Glutamatergic neuron (in vitro differentiated cells): ENCODE measurements at places on chromosomes 7 and 10.

DNA sequence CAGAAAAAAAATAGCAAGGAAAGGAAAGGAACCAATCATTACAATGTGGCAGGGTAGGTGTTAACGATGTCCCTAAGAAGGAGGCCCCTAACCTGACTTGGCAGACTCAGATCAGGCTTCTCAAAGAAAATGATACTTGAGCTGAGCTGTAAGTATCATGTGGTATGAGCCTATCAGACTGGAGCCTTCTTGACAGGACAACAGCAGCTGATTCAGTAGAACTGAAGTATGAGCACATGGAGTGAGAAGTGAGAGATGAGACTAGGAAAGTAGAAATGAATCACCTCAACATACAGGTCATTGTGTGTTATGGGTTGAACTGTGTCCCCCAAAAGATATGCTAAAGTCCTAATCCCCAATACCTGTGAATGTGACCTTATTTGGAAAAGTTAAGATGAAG lies 66.3 kb downstream of the MTERF1 start:
- no peaks in the 10 kb centered on the region for H3K27me3 ChIP-seq
- no peak for DNase-seq
- no peak overlapping the region for H3K27ac ChIP-seq

GRCh38 chr7:6161463-6162330 lies 110.7 kb downstream of the CYTH3 start:
- H3K36me3 ChIP-seq: no peaks in the 10 kb centered on the region
- H3K27me3 ChIP-seq: peaks cover 9% of the 10 kb centered on the region
- no peak overlapping the region for H3K4me3 ChIP-seq
- no peak for DNase-seq
- H3K27ac ChIP-seq: no peak overlapping the region

DNA sequence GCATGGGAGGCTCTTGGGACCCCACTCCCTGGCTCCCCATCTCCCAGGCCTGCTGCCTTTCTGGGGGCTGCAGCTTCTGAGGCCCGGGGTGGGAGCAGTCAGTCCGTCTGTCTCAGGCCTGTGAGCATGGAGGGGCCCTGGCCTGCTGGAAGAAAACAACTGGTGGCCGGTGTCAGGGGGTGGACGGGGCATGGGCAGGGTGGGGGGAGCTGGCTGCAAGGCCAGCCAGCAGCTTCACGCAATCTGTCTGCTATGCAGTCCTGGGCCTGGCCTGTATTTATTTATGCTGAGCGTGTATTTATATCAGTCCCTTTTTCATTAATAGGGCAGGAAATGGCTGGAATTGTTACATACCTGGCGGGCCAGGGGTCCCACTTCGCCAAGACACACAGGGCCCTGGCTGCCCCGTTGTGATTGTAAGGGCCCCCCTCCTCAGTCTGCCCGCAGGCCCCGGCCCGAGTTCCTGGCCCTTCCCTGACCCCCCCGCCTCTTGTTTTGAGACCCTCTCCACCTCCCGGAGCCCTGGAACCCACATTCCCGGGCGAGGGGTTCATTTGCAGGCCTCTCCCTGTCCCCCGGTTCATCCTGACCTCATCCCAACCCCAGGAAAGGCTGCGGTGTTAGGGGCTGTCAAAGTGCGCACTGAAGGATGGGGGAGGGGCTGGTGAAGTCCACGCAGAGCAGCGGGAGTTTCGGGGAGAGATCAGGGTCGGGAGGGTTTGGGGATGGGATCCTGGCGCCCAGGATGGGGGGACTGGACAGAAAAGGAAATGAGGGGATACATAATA lies 8.2 kb downstream of the TMEM270 start:
- no peaks in the 10 kb centered on the region for H3K36me3 ChIP-seq
- no peak overlapping the region for H3K4me3 ChIP-seq
- H3K27me3 ChIP-seq: peaks cover 2% of the 10 kb centered on the region
- no peak overlapping the region for H3K27ac ChIP-seq
- peaks cover 6% of the 10 kb centered on the region for H3K4me1 ChIP-seq
- no peak for DNase-seq

GRCh38 chr10:5467207-5467535 lies 32.2 kb downstream of the CALML5 start:
- H3K4me1 ChIP-seq: peaks cover 25% of the 10 kb centered on the region
- no peaks in the 10 kb centered on the region for H3K27me3 ChIP-seq
- peaks cover 16% of the 10 kb centered on the region for H3K36me3 ChIP-seq
- no peak for DNase-seq
- H3K27ac ChIP-seq: peak overlapping the region; percentile 89

- no peak for DNase-seq
- H3K27me3 ChIP-seq: no peaks in the 10 kb centered on the region
- H3K27ac ChIP-seq: no peak overlapping the region
- H3K4me1 ChIP-seq: no peaks in the 10 kb centered on the region
- no peaks in the 10 kb centered on the region for H3K36me3 ChIP-seq
Measured at GRCh38 chr7:7439564-7439963, 96.1 kb downstream of the COL28A1 start.

DNA sequence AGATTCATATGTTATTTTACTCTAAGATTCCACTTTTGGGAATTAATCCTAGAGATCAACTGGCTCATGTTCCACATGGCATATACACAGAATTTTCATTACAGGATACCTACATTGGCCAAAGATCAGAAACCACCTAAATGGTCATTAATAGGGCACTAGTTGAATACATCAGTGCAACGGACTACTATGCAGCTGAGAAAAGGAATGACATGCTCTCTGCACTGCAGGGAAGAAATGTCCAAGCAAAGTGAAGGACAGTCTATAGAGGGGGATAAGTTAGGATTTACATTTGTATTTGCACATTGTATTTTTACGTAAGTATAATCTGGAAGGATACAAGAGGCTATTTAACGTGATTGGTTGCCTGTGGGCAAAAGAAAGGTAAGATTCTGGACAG lies 67.7 kb upstream of the PRLHR start:
- no peak overlapping the region for H3K27ac ChIP-seq
- no peaks in the 10 kb centered on the region for H3K4me1 ChIP-seq
- no peak overlapping the region for H3K4me3 ChIP-seq
- H3K27me3 ChIP-seq: peaks cover 5% of the 10 kb centered on the region

- DNase-seq: no peak
- H3K4me1 ChIP-seq: peaks cover 12% of the 10 kb centered on the region
- H3K36me3 ChIP-seq: no peaks in the 10 kb centered on the region
- peaks cover 4% of the 10 kb centered on the region for H3K27me3 ChIP-seq
Measured at GRCh38 chr10:1268831-1269230, 212.6 kb downstream of the WDR37 start.

- peaks cover 30% of the 10 kb centered on the region for H3K4me1 ChIP-seq
- no peak overlapping the region for H3K4me3 ChIP-seq
- peaks cover 2% of the 10 kb centered on the region for H3K27me3 ChIP-seq
- H3K27ac ChIP-seq: peak overlapping the region; percentile 34
- H3K36me3 ChIP-seq: no peaks in the 10 kb centered on the region
Measured at GRCh38 chr7:127771707-127772106, 119.7 kb downstream of the SND1 start.

DNA sequence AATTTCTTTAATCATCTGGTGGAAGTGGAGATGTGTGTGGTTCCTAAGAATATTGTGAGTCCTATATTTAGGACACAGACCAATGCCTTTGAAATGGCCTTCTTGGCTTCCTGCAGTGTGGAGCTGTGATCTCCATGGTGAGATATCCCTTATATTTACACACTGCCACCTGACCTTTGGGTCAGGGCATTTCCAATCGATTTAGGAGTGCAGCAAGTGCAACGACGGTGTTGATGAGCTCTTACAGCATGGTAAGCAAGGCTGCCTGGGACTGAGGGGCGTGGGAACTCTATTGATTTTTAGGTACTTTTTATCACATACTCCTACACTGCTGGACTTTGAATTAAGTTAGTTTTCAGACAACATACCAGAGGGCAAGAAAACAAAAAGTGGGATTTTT lies 146.0 kb downstream of the NRG3 start:
- H3K4me3 ChIP-seq: no peak overlapping the region
- no peaks in the 10 kb centered on the region for H3K4me1 ChIP-seq
- no peaks in the 10 kb centered on the region for H3K27me3 ChIP-seq
- no peak for DNase-seq
